ENCODE measurements at places on chromosomes 12 and 14.

DNA sequence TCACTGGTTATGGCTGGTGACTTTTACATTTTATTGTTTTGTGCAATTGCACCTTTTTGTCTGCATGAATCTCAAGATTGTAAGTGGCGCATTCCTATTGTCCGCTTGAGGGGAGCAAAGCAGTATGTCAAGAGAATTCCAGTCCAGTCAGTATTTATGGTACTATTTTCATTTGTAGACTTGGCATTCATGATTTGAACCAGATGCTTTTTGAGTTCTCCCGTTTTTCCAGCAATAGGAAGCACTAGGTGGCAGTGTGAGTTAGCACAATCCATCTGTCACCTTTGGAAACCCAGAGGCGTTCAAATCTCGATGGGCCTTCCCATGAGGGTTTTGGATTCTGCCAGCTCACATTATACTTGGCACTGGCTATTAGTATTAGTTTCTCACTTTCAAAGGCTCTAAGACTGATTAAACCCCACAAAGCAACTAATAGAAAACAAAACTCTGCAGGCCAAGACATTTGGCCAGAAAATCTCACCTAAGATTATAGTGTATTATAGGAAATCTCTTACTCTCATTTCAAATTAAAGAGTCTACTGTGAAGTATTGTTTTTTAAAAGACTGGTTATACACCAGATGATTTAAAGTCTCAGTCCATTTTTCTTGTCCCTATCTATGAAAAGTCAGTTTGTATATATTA is 2.2 kb downstream of the DACT1 start:
- no peak for DNase-seq

DNA sequence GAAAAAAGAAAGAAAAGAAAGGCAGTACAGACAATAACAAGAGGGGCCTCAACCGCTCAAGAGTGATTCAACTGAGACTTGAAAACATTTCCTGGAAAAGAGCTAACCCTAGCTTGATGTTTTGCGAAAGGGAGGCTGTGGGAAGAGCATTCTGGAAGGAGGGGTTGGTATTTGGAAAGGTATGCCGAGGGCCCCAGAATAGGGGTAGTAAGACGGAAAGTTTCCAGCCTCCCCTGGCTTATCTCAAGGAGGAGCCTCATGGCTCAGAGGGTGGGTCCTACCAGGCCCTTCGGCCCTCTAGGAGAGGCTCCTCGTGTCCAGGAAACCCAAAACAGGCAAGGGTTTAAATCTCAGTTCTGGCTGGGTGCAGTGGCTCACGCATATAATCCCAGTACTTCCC is 8.4 kb downstream of the RNU4-2 start:
- no peak for DNase-seq

- no peak for DNase-seq
Observed at GRCh38 chr12:22256041-22256441, 78.5 kb downstream of the ST8SIA1 start.

DNA sequence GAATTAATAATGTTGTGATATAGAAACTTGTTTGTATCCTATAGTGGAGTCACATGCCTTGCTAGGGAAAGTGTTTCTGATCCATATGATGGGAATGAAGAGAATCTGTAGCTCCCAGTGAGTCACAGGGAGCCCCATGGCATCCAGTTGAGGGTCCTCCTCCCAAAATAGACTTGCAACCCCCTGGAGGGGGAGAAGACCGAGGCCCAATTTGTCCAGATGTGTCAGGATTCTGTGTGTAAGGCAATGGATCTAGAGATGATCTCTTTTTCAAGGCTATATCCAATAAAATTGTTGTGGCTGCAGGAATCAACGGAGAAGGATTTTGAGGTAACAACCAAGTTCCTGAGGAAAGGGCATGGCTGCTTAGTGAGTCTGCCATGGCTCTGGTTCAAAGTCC is 121.8 kb downstream of the BCL11B start:
- no peak for DNase-seq

DNA sequence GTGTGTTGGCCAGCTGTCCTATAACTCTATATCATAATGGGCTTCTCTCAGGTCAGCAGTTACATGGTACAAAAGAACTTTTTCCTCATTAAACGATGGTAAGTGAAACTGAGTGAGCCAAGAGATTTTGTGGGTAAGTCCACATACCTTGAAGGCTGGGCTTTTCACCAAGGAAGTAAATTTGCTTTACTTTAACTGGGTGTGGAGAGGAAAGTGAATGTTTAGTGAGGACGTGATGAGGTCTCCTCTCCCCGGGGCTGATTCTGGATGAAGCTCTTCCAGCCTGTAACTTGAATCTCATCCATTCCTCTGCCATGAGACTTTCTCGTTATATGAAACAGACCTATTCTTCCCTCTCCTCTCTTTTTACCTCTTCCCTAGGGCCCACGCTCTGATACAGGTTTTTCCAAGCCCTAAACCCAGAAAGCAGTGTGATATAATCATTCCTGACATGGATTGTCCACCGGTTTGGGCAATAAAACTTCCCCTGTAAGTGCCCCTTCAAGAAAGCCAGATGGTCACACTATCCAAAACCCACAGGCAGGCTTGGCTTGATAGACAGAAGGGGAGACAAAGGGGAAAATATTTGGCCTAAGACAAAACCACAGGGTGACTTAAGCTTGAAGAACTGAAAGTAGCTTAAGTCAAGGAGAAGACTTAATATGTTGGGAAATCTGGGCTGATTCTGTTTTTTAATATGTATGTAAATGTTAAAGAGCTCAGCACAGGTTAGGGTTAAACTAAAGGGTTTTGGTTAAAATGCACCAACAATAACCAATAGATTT is 50.3 kb downstream of the CIT start:
- DNase-seq = no peak

GRCh38 chr14:90641615-90642243 is 174.5 kb downstream of the TTC7B start:
- no peak for DNase-seq

Measured in stimulated activated CD4-positive, alpha-beta T cell treated with anti-CD3 and anti-CD28 coated beads, Interleukin-12 subunit alpha, Interleukin-12 subunit beta, amount 100 ng/mL, for 24 hours (primary cell).